ENCODE measurements at places on chromosomes 3 and 15.

GRCh38 chr15:65833501-65834205, 35.6 kb upstream of the RAB11A start:
- DNase-seq = no peak

GRCh38 chr15:25930931-25931330, 67.8 kb upstream of the ATP10A start:
- no peak for DNase-seq

GRCh38 chr15:91737151-91737818, 116.2 kb upstream of the SLCO3A1 start:
- no peak for DNase-seq

DNA sequence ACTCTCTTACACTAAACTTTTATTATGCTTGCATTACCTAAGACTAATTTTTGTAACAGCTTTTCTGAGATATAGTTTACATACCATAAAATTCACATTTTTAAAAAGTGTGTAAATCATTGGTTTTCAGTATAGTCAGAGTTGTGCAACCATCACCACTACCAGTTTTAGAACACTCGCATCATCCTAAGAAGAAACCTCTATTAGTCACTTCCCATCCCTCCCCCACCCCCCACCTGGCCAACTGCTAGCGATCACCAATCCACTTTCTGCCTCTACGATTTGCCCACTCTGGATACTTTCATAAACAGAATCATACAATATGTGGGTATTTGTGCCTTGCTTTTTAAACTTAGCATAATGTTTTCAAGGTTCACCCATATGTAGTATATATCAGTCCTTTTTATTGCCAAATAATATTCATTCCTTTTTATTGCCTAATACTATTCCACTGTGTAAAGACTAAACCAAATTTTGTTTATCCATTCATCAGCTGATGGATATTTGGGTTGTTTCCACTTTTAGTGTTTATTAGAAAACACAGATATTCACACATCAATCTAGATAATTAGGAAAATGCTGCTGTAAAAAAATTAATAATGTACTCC, 23.0 kb downstream of the UBP1 start:
- DNase-seq = no peak

- DNase-seq = no peak
Observed at GRCh38 chr3:13506680-13507079, 26.6 kb downstream of the HDAC11 start.

GRCh38 chr15:25368850-25369249, 70.0 kb downstream of the UBE3A start:
- no peak for DNase-seq

GRCh38 chr15:88181613-88182012, 74.9 kb downstream of the NTRK3 start:
- DNase-seq = no peak

GRCh38 chr15:77907824-77908751, 169.4 kb downstream of the TBC1D2B start:
- DNase-seq = no peak

DNA sequence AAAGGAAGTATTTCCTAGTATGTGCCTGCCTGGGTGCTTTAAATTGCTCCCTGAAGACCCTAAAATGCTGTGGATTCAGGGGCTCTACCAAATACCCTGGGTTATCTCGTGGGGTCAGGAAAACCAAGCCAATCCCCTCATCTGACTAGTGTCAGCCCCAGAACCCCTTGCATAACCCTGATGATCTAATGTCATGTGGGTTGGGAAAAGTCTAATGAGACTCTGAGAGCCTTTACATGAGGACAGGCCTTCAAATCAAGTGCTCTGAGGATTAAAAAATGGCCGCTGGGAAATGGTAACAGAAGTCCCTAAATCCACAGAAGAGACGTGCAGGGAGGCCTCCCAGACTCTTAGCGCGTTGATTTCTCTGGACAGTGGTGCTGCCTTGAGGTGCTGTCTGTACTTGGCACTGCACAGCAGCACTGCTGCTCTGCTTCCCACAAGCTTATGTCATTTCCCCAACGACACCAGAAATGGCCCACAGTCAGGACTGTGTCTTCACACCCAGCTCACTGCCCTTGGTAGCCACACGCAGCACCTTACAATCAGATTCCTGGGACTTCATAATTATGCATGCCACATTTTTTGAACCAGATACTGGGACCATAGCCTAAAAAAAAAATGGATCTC, 16.6 kb downstream of the EIF4E3 start:
- no peak for DNase-seq

GRCh38 chr3:148873977-148874376, 8.9 kb downstream of the CPA3 start:
- no peak for DNase-seq

DNA sequence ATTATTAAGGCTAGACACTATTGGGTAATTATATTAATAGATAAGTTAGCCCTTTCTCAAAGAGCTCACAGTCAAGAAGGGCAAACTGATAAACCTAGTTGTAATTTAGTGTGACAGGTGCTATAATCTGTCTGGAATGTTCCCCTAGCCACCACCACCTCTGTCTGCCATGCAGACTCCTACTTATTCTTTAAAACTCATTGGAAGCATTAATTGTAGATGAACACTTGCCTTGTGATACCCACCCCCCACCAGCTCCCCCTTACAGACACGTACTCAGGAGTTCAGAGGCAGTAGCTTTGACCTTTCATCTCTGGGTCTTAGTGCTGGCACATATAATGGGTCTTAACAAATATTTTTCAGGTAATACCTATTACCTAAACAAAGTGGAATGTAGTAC, 195.9 kb downstream of the TP63 start:
- DNase-seq = no peak

GRCh38 chr3:130811557-130811956, 64.9 kb upstream of the PIK3R4 start:
- DNase-seq = no peak

DNA sequence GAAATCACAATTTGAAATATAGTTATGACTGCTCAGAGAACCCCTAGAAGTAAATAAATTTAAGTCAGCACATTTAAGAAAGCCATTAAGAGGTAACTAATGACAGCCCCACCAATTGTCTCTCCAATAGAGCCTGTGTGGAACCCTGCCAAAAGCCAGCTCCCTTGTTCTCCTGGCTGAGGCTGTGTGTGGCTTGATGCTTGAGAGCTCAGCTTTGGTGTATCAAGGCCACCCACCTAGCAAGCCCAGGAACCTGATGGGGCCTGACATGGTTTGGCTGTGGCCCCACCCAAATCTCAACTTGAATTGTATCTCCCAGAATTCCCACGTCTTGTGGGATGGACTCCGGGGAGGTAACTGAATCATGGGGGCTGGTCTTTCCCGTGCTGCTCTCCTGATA, 106.9 kb downstream of the LRRN1 start:
- no peak for DNase-seq

- DNase-seq = no peak
Observed at GRCh38 chr3:126544596-126545281, 14.0 kb downstream of the C3orf22 start.

- no peak for DNase-seq
Observed at GRCh38 chr3:25531971-25532370, 103.9 kb downstream of the RARB start.
